Activated CD8-positive, alpha-beta T cell treated with anti-CD3 and anti-CD28 coated beads, Interleukin-2, amount 10 ng/mL, durations not matched to agents 7 days and 5 days (primary cell): ENCODE measurements at places on chromosomes 4 and X. TPM values are rescaled to one million over a fixed set of nuclear protein-coding genes. Genes with fewer than 3 reads are reported as not detected.

Gene ARR3
- total RNA-seq: not detected

Gene ZBTB33
- 11.5 TPM for total RNA-seq

Gene CLDN2
- total RNA-seq: not detected

Gene PPP2R2C
- not detected for total RNA-seq

DNA sequence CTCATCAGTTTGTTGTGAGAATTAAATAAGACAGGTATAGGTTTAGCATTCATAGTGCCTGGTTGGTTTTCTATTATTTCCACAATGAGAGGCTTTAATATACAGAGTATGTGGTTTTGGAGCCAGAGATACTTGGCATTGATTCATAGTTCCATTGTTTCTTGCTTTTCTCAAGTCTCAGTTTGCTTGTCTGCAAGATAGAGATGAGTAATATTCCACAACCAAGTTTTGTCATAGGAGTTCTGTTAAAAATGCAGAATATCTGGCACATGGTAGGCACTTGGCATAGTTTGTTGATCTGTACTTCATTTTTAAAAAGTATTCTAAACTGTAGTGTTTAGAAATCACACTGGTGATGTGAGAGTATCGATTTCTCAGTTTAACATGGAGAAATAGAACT is 37.5 kb upstream of the EDA2R start:
- no peak for DNase-seq

- DNase-seq: no peak
Measured at GRCh38 chrX:105869701-105870100, 47.4 kb downstream of the NRK start.

DNA sequence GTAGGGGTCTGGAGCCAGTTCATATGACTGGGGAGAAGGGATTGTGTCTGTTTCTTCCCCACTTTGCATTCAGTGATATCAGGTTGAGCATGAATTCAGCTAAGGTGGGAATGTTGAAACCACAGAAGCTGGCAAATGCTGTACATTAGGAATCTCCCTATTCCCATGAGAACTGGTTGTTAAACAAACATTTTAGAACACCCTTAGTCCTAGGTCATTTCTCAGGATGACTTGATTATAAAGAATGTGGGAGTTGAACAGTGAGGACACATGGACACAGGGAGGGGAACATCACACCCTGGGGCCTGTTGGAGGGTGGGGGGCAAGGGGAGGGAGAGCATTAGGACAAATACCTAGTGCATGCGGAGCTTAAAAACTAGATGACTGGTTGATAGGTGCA is 62.6 kb upstream of the LIMCH1 start:
- no peak for DNase-seq

GRCh38 chr4:184896868-184897715 is 71.3 kb upstream of the ACSL1 start:
- no peak for DNase-seq

DNA sequence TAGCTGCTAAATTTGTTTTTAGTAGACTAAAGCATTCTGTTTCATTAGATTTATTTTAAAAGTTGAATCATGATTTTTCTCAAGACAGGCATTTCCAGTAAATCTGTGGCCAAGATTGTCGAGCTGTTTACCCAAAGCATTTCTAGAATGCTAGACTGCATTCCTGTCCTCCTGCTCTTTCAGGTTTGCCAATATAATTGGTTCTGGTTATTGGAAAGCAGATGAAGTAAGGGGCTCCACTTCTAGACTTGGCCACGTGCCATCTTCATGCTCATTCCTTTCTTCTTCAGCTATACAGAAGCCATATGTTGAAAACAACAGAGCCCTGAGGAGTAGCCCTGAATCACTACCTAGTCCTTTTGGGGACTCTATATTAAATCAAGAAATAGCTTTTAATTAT is 62.5 kb downstream of the PGRMC2 start:
- DNase-seq: no peak

DNA sequence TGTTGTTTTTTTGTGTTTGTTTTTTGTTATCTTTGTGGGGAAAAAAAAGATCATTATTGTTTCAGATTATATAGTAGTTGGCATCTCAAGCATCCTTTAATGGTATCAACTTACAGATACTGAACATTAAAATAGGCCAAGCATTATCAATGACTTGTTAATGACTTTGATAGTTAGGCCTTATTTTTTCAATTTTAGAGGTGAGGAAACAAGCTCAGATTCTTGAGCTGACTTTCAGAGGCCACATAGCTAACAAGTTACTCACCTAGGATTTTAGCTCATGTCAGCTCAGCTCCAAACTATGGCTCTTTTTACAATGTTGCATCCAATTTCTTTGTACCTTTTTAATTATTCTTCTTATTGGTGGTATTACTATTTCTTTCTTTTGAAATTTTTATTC is 471 bp upstream of the PLAC8 start:
- DNase-seq: no peak

DNA sequence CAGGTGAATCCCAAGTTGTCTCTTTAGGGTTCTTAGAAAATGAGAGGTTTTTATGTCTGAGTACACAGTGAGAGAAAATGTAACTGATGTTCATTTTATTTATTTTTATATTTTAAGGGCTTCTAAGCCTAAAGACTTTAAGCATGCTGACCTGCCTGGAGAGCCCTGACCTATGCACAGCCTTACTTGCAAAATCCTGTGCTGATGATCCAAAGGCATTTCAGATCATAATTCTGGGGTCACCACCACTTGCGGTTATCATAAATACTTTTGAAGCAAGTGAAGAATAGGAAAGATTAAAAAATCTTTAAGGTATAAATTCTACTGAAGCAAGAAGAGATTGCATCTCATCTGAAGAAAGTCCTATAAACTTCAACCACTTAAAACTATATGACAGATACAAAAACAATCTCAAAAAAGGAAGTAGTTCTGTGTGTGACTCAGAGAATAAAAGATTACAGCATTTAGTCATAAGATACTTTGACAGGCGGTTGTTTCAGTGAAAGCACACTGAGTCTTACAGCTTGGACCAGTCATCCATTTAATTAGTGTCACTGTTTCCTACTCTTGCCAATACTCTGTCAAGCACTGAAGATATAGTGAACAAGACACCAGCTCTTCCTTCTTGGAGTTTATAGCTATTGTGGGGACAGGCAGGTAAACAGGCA is 245.2 kb upstream of the DIPK2B start:
- DNase-seq: no peak

- no peak for DNase-seq
Measured at GRCh38 chr4:165839615-165840333, 33.3 kb upstream of the TLL1 start.

- DNase-seq: no peak
Measured at GRCh38 chr4:189304167-189304566, 636.5 kb upstream of the FRG1 start.

DNA sequence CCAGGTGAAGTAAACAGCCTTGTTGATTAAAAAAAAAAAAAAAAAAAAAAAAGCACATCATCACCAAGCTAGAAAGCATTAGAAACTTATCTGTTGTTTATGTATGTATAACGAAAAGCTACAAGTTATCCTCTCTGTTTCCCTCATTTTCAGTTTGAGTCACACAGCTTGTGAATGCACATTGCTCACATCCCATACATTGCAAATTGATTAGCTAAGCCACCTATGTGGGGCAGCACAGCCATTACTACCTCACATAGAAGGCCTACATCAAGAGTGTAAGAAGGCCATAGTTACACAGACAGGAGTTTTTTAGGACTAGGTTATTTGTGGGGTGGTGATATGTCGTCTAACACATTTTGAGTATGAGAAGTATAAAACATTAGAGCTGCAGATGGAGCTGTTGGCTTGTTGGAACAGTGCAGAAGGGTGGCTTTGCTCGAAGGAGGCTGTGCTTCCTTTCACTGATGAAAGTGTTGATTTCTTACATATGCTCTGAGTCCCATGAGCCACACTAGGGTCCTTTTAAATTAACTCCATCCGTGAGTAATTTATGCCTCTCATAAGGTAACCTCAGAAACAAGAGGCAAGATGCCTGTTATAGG is 431.6 kb downstream of the GABRG1 start:
- DNase-seq: no peak

- no peak for DNase-seq
Measured at GRCh38 chr4:54254116-54254914, 25.2 kb downstream of the PDGFRA start.
